ENCODE measurements at places on chromosomes 7 and 10.

- peak; percentile 63 for DNase-seq
Observed at GRCh38 chr7:124033095-124033806, 384 bp upstream of the TMEM229A start.

GRCh38 chr10:6140141-6140841 lies 51.5 kb downstream of the RBM17 start:
- no peak for DNase-seq

DNA sequence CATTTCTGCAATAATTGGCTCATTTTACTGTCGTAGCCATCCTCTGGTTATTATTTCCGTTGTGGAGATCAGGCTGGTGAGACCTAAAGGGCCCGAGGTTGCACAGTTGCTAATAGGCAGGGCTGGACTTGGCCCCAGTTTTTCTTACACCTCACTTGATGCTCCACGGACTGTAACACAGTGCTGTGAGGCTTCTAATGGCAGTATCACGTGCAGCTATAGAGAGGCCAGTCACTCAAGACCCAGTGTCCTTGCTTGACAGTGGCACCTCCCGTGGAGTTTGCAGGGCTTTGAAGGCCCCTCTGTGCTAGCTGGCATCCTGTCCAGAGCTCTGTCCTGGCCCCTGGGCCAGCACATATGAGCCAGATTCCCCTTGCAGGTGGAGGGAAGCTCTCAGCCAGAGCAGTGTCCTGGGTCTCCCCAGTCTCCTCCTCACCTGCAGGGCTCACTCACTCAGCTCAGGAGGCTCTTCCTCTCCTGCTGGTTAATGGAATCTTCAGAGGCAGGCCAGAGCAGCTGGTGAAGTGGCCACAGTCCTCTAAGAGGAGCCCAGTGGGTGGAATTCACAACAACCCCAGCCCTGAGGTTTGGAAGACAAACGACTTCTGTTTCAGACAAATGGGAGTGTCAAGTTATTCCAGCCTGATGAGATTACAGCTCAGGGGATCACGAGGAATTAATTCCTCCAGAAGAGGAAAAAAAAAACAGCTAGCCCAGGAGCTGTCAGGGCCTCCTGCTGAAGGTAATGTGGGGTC lies 114.2 kb upstream of the FAM180A start:
- DNase-seq = no peak

DNA sequence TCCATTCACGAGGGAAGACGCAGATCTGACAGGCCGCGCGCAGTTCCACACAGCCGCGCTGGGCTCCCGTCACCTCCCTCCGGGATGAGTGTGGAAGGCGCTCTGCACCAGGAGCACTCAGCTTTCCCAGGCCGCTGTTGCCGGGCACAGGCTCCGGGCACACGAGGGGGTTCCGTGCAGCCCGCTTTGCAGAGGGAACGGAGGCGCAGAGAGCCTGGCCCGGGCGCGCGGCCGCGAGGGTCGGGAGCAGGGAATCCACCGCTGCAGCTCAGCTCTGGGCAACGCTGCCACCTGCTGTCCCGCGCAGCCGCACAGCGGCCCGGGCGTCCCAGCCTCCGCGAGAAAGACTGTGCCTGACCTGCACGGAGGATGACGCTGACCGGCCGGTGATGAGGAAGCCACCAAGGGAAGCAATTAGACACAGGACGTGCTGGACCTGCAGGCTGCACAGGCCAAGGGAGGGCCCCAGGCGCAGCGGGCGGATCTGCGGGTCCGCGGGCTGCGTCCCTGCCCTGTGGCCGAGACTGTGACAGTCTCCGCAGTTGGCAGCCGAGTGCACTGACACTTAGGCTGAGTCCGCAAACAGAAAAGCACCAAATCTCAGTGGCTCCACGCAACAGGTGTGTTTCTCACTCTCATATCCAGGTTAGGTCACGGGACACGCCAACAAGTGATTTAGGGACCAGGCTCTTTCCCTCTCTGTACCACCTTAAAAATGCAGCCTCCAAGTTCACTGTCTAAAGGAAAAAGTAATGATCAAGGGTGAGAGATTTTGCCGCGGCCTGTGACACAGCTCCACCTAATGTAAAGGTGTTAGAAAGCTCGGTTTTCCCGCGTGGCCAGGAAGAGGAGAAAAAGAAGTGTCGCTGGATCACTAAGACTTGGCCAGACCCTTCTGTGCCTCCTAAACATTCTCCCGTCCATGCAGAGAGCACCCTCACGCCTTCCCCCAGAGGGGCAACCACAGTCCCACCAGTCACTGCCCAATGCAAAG lies 94.5 kb downstream of the SEC61G start:
- DNase-seq = peak; percentile 85

DNA sequence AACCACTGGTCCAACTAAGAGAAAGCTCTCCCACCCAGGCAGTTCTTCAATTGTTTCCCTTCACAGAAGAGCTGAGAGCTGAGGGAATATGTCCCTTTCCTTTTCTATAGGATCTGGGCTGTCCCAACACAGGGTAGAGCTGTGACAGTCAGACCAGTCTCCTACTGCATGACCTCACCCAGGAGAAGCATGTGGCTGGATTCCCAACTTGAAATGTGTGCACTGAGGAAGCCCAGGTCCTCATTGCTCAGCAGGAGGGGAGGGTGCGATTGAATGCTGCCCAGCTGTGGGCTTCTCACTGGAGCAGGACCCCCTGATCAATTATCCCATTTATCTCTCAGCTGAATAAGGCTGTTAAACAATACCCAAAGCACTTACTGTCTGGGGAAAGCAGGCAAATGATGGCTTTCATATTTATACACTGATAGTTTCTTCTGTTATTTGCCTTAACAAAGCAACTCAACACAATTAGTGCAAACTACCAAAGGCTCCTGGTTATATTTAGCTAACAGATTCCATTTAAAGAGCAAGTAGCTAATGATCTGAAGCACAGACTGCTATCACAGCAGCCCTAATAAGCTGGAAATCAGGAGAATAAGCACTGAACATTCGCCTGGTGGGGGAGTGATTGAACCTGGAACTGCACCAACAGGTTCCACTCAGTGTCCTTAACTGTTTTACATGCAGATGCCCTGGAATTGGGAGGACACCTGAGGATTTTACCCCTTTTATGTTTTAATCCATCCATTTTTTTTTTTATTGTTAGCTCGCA lies 508.8 kb downstream of the CCSER2 start:
- DNase-seq = no peak

DNA sequence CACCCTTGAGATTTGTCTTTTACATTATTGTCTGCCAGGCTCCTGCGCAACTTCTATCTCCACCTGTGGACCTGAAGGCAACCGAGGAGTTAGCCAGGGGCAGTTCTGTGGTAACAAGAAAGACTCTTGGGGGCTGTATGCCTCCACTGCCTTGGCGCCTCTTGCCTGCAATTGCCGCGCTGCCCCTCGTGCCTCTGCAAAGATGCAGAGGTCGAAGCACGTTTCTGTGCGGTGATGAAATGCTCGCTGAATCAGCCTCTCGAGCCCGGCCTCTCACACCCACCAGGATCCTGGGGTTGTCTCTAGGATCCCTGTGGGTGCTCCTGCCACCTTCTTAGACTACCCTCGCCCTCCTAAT lies 486 bp upstream of the LHFPL3 start:
- DNase-seq = no peak

GRCh38 chr10:97762056-97762455 lies 9.7 kb downstream of the SFRP5 start:
- no peak for DNase-seq

DNA sequence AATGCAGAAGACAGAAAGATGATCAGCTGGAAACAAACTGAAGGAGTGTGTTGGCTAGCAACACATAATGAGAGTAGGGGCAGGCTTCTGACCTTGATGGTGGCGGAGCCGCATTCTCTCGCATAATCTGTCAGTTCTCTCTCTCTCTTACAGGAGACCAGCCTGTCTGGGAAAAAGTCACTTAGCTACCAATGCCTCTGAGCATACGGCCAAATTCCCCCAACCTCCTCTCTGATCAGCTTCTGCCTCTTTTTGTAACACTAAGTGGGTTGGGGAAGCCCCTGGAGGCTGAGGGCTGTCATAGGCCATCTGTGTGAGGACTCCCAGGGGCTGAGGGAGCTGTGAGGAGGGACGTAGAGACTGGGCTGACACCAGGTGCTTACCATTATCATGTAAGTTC lies 104.6 kb downstream of the HIPK2 start:
- DNase-seq = no peak

- DNase-seq = no peak
Observed at GRCh38 chr10:131732631-131733127, 168.1 kb upstream of the PPP2R2D start.

DNA sequence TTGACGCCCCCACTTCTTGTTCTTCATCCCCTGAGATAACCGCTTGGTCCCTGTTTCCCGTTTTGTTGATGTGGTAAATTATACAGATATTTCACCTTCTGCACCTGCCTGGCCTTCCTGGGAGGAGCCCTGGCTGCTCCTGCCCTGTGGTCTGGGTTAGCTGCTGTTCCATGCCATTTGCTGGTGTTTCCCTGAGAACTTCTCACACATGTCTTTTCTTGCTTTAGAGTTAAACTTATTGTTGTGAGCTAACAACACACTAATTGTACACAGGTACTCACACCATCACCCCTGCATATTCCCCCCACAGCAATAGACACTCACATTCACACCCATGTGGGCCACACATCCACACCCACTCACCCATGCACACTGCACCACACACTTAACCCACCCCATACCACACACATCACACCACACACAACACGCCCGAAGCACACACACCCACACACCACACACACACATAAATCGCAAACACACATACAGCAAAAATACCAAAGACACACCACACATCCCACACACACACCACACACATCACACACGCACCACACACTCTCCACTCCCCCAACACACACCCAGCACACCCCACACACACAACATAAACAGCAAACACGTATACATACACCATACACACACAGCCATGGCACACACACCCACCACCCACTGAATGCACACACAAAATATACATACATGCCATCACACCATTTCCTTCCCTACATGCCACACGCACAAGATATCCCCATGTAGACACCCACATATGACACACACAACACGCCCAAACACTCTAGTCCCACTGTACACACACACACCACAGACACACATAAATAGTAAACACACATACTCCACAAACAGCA lies 19.4 kb upstream of the ANTXRL start:
- DNase-seq = no peak

DNA sequence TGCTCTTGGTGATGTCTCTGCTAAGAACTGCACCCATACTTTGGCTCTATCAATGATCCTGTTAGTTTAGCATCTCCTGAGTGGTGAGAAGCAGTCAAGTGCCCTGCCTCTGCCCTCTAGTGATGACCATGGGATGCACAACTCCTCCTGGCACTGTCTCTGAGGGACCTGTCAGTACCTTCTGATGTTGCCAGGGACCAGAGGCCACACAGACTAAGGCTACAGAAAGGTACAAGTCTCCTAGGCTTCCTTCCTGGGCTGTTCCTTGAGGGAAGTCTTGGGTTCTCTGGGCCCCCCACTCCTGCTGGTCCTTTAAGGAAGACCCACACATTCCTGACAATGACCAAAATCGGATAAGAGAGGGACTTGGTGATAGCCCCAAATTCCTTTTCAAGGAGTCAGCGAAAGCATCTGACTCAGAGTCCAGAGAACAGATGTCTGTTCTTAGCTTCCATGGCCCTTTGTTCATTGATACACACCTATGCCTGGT lies 15.3 kb downstream of the NKX2-3 start:
- no peak for DNase-seq

DNA sequence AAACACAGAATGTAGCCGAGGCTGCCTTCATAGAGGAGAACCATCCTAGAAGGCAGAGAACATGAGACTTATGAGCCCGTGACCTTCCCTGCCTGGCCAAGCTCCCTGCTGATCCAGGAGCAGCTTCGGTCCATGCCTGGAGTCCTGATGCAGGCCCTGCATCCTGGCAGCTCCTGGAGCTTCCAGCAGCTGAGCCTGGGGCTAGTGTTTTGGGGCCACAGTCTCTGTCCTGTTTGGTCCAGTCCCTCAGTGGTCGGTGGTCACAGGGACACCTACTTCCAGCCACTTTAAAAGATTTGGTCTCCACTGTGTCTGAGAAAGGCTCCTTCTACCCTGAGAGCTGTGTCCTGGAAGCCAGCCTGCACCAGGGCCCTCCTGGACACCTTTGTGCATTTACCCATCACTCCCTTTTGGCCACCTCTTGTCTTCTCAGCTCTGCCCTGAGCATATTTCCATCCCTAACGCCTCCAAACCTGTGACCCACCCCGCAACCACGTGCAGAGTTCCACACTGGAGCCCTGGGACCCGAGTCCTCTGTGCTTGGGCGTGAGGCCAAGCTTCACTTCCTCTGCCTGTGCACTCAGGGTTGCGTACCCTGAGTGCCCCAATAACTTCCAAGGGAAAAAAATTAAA lies 315.2 kb upstream of the ZNF32 start:
- no peak for DNase-seq

GRCh38 chr7:137544453-137545058 lies 201.0 kb upstream of the PTN start:
- no peak for DNase-seq

- DNase-seq = no peak
Observed at GRCh38 chr7:2775376-2775775, 68.7 kb downstream of the GNA12 start.

- no peak for DNase-seq
Observed at GRCh38 chr7:151243408-151244195, 4.9 kb downstream of the SMARCD3 start.

DNA sequence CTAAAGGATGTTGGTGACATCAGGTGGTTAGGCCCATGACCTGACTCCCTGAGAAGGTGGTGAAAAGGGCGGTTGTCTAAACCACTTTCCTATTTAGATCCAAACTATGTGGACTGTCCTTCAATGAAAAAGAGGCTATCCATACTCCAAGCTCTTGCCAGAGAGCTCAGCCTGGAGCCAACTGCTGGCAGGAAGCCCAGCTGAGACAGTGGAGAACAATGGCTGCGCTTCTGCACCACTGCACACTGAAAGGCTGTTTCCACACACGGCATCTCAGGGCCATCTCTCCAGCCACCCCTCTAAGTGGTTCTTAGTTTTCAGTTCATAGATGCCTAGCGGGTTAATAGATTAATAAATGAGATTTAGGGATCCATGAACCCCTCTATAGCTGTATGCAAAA lies 488.8 kb upstream of the ZMIZ1 start:
- DNase-seq = no peak

DNA sequence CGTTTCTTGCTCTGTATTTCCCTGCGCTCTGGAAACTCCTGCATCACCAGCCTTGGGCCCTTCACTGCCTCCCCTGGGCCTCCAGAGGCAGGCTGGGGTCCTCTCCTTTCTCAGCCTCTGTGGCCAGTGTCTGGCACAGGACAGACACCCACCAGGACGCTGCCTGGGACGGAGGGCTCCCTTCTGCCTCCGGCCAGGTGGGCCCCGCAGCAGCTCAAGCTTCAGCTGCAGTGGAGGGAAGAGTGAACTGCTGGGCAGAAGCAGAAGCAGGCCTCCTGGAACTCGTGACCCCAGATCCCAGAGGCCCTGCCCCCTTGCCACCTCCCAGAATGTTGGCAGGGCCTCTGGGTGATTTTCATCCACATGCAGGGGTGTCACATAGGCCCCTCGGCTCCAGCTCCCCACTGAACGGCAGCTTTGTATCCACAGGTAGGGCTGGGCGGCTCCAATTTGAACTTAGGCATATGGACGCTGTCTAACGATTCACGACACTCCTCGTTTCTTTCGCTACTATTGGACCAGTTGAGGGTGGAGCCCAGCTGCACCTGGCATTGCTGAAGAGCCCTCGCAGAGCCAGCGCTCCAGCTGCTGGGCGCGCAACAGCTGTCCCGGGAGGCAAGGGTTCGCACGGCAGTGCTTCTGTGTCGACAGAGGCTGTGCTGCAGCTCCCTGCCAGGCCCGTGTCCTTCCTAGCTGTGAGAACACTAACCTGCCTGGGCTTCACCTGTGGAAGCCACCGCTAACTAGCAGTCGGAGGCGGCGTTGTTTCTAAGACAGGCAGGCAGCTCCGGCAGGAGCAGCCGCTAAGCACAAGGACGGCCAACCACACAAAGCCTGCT lies 18.4 kb upstream of the GPR146 start:
- no peak for DNase-seq
